Cardiac fibroblast (primary cell): ENCODE measurements at places on chromosomes 2 and 18.

DNA sequence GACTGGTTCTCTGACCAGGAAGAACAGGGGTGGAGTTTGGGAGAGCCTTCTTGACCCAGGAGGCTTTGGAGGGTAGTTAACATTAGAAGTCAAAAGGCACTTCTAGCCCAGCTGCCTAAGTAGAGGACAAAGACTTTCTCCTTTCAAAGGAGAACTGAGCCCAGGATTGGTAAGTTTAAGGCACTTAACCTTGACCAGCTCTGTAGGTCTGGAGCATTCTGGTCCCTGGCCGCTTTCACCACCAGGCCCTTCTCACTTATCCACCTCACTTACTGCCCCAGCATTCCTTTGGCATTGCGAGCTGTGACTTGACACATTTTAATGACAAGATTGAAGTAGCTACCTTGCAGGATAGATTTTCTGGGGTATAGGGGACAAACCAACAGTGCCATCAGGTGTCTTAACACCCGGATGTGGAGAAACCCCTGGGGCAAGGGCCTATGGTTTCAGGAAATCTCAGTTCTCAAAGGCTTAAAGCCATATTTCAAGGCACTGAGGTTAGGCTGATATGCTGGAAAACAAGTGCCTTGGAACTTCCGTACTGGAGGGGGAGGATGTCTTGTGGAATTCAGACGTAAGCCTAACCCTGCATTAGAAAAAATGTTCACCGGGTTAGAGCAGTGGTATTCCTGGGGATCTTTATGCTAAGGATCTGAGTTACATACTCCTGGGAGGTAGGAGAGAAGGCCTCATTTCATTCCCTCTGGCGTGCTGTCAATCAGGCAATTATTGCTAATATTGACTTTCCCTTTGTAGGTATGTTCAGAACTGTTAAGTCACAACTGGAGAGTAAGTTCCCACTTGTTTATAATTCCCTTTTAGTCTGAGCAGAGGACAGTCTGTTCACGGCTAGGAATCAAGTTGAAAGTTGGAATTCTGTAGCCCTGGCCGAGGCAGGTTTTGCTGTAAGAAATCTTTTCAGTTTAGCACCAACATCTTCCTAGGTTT lies 4.3 kb downstream of the C2orf68 start:
- no peak for DNase-seq

GRCh38 chr2:33531549-33532059 lies 55.2 kb downstream of the RASGRP3 start:
- peak; percentile 28 for DNase-seq

- DNase-seq = no peak
These were observed 71.0 kb downstream of the NGEF start for GRCh38 chr2:232941912-232942594.

DNA sequence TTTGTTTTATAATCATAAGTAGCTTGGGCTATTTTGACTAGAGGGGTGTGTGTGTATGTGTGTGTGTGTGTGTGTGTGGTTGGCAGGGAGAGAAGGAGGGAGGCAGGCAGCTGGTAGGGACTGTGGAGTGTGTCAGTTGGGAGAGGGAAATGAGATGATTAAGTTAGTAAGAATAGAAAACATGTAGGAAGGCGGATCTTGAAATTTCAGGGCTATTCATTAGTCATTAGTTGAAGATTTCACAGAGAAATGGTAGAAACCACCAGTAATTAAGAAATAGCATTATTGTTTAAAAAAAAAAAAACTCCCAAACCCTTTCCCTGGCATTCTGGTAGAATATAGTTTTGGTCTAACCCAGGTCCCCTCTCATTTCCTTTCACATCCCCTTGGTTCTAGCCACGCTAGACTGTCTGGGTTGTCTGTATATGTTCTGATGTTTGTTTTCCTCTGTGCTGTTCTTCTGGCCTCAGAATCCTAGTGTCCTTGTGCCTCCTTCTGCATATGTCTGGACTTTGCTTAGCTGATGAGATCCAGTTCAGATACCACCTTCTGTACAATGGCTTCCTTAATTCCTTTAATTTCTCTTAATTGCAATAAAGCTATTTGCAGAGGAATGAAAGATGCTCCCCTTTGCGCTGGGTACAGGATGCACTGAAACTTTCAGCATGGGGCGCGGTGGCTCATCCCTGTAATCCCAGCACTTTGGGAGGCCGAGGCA lies 161.6 kb downstream of the NEDD4L start:
- peak; percentile 76 for DNase-seq

DNA sequence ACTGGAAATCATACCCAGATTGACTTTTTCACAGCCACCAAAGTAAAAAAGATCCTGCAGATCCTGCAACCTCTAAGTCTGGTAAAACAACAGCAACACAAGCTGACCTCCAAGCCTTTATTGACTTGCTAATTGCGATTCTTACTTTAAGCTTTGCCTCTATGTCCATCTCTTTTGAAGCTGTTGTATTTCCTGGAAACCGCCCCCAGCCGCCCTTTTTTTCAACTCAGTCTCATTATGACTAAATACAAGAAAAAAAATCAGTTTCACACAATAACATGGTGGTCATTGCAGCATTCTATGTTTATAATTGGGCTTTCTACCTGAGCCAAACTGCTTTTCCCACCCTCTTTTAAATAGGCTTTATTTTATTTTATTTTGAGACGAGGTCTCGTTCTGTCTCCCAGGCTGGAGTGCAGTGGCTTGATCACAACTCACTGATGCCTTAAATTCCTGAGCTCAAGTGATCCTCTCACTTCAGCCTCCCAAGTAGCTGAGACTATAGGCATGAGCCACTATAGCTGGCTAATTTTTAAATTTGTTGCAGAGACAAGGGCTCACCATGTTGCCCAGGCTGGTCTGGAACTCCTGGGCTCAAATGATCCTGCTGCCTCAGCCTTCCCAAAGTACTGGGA lies 76.2 kb downstream of the MOGAT1 start:
- DNase-seq = no peak

DNA sequence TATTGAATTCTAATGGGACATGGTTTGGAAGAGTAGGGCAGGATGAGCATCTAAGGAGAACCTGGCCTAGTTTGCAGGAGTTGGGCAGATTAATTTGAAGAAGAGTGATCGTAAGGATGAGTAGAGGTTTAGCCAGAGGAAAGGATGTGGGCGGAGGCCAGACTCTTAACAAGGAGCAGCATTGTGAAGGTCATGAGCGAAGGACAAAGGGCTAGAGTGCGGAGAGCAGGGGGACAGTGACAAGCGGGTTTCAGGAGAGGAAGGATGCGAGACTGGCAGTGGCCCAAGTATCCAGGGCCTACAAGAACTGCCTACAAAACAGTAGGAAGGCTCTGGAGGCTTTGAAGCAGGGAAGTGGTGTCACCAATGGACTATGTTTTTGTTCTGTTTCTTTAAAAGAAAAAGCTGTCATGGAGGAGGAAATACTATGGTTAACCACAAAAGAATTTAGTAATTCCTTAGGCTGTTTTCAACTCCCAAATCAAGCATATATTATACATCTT lies 20.1 kb downstream of the SLC66A3 start:
- peak; percentile 67 for DNase-seq

- peak; percentile 95 for DNase-seq
These were observed 786 bp upstream of the ZFP36L2 start for GRCh38 chr2:43226955-43227829.

GRCh38 chr18:11154368-11154989 lies 5.1 kb upstream of the PIEZO2 start:
- peak; percentile 78 for DNase-seq

GRCh38 chr2:88114889-88115288 lies 13.0 kb downstream of the FABP1 start:
- no peak for DNase-seq

DNA sequence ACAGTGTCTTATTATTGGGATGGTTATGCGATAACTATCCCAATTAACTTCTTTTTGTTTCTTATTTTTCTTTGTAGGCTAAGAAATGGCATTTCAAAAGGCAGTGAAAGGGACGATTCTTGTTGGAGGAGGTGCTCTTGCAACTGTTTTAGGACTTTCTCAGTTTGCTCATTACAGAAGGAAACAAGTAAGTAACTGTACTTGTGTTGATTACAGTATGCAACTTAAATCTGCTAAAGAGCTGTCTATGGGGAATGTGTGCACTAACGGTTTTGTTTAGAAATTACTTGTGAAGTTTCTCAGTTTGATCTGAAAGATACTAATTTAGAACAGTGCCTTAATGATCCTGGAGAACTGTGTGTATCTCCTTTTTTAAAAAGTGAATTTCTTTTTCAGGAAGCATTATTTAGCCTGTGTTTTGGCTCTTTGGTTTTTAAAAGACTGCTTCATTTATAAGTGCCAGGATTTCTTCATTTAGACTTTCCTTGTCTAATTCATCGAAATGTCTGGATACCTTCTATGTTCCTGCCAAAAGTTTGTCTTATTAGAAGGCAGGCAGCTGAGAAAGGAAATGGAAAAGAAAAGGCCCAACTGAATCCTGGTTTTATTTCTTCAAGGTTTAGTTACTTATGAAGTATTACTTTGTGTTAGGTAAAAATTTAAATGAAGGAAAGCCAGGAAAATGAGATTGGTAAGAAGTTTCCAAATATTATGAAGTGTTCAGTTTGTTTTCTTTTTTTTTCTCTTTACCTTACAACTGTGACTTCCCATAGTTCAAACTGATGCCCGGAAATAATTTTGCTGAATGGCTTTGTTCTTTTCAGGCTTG lies 40.1 kb downstream of the GPD2 start:
- DNase-seq = no peak

DNA sequence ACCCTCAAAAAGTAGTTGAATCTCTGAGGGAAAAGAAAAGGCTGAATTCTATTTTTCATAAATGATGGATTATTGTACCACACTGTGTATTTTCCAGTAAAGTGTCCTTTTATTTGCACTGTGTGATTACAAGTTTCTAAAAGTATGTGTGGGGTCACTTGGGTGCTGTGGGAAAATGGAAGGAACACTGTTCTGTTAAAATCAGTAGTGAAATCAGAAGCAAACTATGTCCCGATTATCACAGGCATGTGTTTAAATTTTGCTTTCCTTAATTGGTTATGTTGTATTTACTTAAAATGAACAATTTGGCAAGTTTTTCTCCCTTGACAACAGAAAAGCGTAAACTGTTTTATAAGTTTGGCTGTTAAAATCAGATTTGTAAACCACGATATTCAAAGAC lies 353.1 kb downstream of the ARHGAP15 start:
- peak; percentile 39 for DNase-seq
